ENCODE measurements at places on chromosomes 3 and 15. TPM values are rescaled to one million over a fixed set of nuclear protein-coding genes. Genes with fewer than 3 reads are reported as not detected.
A peak's percentile ranks its signal among the peaks of the same experiment; 100 is the strongest.

DNA sequence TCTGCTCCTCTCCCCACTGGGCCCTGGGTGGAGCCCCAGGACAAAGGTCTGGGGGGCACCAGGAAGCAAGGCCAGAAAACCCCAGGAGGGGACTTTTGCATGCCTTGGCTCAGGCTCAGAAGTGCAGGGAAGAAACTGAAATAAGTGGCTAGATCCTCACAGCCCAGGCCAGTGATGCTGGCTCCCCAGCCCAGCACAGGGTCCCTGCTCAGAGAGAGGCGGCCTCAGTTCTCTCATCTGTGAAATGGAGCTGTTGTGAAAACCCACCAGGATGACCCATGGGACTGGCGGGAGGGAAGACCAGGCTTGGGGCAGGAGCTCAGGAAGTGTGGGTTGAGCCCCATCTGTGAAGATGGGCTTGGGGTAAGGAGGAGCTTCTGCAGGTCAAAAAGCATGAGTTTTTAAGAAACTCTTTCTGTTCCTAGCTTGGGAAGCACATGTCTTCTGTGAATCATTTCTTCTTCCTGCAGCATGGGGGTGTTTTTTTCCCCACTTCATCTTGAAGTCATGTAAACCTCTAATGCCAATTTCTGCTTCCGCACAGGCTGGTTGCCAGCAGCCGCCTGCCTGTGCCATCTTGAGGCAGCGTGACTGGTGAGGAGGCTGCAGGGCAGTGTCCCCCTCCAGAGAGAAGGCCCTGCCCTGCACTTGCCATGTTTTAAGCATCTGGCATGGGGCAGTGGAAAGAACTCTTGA, 118.6 kb downstream of the SMAD6 start:
- DNase-seq: no peak

The TXNRD3 gene
- total RNA-seq: 9.6 TPM

DNA sequence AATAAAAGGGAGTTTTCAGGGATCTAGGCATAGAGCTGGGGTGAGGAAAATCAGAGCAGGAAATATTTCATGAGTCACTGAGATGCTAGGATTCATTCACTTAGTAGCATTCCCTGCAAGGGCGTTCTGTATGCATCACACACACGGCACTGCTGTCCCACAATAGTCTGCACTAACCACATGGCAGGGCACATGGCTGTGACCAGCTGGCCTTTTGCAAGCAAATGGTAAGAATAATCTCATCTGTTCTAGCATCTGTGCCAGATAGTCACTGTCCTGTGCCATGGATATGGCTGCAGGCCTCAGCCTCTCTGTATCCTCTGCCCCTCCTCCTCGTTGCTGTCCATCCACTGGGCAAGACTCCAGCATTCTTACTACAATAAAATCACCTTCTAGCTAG, 37.8 kb downstream of the BOC start:
- DNase-seq: no peak

- no peak for DNase-seq
These were observed 605.8 kb upstream of the NAALADL2 start for GRCh38 chr3:174253196-174253823.

DNA sequence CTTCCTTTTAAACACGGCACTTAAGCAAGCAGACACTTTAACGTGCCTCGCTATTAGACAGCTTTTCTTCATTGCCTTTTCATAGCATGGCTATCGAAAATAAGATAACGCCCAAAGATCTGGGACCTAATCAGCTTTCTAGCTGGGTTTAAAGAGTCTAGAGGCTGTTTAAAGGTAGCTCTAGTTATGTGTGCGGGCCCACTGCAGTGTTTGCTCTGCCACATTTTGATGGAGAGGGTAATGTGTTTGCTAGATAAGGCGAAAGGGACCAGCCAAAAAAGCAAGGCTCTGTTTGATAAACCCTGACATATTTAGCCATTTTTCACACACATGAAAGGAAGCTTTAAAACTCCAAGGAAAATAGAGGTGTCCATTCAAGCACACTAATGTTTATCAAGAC, 91.6 kb downstream of the NR2F2 start:
- DNase-seq: no peak

GRCh38 chr3:49553324-49553691, 969 bp upstream of the BSN start:
- no peak for DNase-seq

DNA sequence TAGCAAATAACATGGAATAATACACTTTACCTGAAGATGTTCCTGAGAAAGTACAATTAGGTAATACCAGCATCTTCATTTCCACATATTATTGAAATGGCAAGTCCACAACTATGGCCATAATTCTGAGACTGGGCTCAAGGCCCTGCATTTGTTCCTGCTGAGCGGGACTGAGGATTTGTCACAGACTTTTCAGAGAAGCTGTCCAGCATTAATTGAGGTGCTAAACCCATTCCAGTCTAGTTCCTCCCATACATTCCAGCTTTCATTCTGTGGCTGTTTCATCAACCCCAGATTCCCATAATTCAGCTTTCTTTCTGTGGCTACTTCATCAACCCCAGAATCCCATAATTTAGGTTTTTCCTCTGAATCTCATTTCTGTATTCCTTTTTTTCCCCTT, 293.4 kb upstream of the GBE1 start:
- DNase-seq: no peak

DNA sequence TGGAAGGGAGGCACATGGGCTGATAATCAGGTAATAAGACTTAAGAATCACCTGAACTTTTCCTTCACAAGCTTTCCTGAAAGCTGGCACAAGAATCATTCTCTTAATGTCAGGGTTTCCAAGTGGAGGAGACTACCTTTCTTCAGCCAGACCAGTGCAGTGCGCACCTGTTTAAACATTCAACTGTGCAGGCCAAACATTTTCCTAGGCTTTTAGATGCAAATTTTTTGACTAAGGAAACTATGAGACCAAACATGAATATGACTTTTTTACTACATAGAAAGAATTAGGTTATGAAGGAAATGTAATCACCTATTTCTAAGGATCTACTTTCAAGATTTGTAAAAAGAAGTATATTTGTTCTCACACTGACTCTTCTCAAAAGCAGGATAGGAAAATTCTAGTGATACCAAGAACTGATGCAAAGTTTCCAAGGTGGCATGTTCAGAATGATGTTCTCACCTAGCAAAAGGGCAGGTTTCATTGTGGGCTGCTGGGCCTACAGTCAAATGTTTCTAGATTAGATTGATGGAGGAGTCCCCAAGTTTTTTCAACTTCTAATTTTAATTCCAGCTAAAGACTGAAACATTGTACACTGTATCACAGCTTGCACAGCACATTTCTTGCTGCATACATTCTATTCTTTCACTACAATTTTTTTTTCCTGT, 339.1 kb downstream of the TIGIT start:
- no peak for DNase-seq

GRCh38 chr15:93524432-93524831, 435.4 kb upstream of the RGMA start:
- no peak for DNase-seq

The GNAT1 gene
- not detected for total RNA-seq

- peak; percentile 55 for DNase-seq
These were observed 12.0 kb downstream of the LYSMD4 start for GRCh38 chr15:99721104-99721778.

The KLHL40 gene
- total RNA-seq: not detected

DNA sequence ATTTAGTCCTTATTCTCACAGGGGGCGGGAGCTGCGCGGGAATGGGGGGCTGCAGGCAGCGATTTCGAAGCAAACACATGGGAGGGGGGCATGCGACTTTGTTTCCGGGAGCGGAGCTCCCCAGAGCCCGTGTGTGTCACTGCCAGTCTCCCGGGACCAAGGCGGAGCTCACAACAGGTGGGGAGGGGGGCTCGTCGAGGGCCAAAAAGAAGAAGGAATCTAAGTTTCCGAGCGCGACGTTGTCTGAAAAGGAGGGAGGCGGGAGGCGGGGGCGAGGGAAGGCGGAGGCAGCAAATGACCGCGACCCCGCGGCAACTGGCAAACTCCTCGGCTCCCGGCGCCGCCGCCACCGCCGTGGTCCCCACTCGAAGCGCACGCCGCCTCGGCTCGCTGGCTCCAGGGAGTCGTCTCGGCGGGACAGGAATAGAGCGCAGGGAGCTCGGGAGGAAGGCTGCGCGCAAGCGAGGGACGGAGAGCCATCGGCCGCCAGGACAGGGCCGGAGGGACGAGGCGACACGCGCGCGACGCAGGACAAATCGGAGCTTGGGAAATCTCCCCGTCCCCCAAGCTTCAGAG, 1.4 kb downstream of the FOXP1 start:
- peak; percentile 50 for DNase-seq

DNA sequence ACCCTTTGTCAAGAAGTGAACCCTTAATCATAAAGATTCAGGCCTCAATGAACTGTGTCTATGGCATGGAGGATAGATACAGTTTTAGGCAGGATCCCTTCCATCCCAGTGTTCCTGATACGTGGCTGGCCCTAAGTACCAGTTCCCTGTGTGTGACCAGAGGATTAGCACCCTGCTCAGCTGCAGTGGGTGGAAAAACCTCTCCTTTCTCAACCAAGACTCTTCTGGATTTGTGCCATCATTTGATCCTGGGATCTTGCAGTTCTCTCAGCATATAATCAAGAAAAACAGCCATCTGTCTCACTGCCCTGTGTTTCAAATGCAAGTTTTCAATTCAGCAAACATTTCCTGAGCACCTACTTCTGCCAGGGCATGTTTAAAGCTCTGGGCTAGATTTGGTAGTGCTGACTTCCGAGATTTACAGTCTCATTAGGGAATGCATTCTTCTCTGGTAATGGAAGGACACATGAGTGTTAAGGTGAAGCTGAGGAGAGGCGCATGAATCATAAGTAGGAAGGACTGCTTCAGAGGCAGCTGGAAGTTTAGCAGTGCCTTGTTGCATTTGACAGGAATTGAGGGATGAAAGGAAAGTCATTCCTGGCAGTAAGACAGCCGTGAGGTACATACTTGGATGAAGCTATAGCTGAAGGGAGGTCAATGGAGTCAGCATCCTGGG, 388.3 kb downstream of the MFSD1 start:
- no peak for DNase-seq

DNA sequence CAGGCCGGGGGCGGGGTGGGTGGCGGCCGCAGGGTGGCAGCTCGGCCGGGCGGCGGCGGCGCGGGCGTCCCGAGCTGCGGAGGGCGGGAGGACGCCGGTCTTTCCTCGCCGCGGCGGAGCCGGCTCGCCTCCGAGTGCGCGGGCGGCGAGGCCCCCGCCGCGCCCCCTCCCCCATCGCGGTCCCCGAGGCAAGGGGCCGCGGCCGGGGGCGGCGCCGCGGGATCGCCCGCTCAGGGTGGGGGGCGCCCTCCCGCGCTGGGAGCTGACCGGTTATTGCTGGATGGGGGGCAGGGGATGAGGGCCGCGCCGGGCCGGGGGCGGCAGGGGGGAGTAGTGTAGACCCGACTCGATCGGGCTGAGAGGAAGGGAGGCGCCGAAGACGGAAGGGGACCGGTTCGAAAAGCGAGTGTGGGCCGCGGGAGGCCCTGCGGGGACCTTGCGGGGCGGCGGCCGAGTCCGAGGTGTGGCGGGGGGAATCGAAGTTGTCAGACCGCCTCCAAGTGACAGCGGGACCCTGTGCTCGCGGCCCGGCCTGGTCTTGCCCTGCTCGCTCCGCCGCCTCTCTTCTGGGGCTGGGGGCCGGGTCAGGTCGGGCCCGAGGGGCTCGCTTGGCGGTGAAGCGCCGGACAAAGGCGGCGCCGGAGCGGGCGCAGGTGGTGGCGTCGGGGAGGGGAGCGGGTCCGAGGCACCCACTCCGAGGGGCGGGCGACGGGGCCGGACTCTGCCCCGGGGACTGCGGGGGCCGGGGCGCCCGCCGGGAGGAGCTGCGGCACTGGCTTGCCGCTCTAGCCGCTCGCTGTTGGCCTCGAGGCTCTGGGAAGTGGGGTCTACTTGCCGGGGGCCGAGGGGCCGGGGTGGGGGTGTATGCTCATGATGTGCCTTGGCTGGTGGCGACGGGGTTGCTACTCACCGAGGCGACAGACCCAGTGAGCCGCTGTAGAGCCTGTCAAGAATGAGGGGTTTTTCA, 1.1 kb downstream of the BAHD1 start:
- peak; percentile 87 for DNase-seq

DNA sequence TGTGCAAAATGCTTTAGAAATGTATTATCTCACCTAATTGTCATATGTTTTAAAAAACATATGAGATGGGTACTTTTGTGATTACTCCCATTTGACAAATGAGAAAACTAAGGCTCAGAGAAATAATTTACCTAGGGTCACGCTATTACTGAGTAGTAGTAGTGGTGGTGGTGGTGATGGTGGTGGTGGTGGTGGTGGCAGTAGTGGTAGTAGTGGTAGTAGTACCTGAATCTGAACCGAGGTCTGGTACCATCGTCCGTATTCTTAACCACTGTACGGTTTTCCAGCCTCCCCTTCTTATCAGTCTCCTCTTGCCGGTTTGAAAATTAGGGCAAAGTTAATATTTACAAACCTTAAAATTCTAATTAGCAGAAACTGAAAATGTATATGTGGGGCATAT, 102.4 kb downstream of the KLHL25 start:
- DNase-seq: no peak

DNA sequence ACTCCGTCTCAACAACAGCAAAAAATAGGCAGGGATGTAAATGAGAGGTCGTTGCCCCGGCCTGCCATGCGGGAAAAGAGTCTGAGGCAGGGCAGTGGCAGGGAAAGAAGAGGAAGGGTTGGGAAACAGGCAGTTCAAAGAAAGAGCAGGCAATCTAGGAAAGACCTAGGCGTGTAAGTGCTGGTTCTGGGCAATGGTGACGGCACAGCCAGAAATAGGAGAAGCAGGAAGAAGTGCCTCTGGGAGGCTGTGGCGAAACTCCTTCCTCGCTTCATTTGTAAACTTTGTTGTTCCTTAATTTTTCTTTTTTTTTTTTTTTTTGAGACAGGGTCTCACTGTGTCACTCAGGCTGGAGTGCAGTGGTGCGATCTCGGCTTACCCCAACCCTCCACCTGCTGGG, 4.3 kb downstream of the SLC51A start:
- DNase-seq: no peak

The WNT7A gene
- 5.5 TPM for total RNA-seq

- no peak for DNase-seq
These were observed 453.1 kb downstream of the GBE1 start for GRCh38 chr3:81308306-81308705.

DNA sequence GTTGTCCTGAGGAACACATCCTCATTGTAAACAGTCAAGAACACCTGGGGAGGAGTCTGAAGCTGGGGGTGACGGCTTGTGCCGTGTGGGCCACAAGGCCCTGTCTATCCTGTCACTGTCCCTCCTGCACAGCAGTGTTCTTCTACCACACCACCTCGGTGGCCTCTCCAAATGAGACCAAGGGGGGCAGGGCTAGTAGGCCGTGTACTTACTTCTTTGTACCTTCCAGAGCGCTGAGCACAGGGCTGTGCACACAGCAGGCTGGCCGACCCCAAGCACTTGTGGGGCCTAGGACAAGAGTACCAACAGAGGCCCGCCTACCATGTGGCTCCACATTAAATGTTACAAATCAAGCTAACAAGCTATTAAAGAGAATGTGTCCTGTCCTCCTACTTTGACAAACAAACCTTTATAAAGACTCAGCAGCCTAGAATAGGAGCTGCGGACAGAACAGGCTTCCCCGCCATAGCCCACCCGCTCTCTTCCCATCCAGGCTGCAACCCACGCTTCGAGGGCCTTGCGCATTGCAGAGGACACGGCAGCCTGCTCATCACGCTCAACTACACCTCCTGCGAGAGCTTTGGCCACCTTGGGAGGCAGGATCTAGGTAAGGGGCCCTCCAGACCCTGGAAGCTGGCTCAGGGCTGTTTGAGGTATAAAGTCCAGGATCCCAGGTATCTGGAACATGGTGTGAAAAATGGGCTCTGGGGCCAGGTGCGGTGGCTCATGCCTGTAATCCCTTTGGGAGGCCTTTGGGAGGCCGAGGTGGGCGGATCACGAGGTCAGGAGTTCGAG, 30.5 kb downstream of the MELTF start:
- no peak for DNase-seq
